ENCODE measurements at places on chromosomes 12 and 14. TPM values are rescaled to one million over a fixed set of nuclear protein-coding genes. Genes with fewer than 3 reads are reported as not detected.

Gene KCNMB4
- total RNA-seq, result under 0.01 TPM

Gene CLEC4A
- total RNA-seq, result not detected

Gene MIPOL1
- 1.7 TPM for total RNA-seq

Gene DPPA3
- total RNA-seq, result not detected

Gene SYNJ2BP
- 18.8 TPM for total RNA-seq

Measured in myometrial cell (primary cell).